ENCODE measurements at places on chromosomes 1 and 21. TPM values are rescaled to one million over a fixed set of nuclear protein-coding genes. Genes with fewer than 3 reads are reported as not detected.

GOLPH3L gene
- 19.1 TPM for total RNA-seq

SERINC2 gene
- total RNA-seq: 4.6 TPM

HSPB7 gene
- total RNA-seq: not detected

LRRC71 gene
- total RNA-seq: not detected

USH2A gene
- 0.02 TPM for total RNA-seq

C1orf210 gene
- 0.12 TPM for total RNA-seq

CLCA2 gene
- not detected for total RNA-seq

CD1D gene
- total RNA-seq: not detected

DNA sequence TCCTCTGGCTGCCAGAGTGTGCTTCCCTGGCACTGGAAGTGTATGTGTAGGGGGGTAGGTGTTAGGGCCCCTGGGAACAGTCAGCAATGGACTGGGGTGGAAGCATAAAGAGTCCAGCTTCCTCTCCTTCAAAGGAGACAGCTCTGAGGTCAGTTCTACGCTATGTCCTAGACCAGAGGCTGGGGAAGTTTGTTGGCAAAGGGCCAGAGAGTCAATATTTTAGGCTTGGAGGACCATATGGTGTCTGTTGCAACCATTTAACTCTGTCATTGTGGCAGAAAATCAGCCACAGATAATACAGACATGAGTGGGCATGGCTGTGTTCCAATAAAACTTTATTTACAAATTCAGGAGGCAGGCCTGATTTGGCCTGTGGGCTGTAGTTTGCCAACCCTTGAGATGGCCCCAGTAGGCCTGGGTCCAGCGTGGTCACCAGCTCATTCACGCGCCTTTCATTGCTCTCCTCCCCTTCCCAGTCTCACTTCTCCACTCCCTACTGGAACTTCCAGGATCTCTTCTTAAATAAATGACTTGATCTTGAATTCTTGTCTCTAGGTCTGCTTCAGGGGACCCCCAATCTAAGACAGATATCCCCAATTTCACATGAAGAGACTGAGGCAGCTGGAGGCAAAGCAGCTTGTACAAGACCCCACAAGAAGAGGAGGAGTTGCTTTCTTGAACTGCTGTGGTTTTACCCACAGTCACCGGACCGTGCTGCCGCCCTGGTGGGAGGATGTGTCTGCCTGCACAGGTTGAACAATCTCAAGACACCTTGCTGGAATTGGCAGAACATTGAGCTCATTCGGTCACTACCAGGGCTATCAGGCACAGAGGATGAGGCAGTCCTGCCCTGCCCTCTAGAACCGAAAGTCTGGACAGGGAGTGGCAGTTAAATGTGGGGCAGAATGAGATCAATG lies 162.4 kb upstream of the POU3F1 start:
- DNase-seq: no peak

DNA sequence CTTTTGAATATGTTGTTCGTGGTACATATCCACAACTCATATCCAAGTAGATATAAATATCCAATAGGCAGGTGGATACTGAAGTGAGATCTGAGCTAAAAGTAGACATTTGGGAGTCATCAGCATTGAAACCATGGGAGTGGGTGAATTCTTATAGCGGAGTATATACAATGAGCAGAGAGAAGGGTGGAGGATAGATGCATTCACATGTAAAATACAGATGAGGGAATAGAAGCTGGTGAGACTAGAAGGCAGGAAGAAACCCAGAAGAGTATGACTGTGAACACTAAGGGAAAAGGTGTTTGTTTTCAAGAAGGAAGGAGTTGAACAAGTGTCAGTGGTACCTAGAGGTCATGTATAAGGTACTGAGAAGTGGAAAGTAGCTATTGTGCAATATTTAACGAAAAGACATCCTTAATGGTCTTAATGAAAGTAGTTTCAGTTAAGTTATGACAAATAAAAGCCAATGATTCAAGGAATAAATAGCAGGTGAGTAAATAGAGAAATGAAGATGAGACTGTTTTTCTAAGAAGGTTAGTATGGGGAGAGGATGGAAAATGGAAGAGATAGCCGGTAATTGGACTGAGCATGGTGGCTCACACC lies 181.6 kb upstream of the CACYBP start:
- no peak for DNase-seq

DNA sequence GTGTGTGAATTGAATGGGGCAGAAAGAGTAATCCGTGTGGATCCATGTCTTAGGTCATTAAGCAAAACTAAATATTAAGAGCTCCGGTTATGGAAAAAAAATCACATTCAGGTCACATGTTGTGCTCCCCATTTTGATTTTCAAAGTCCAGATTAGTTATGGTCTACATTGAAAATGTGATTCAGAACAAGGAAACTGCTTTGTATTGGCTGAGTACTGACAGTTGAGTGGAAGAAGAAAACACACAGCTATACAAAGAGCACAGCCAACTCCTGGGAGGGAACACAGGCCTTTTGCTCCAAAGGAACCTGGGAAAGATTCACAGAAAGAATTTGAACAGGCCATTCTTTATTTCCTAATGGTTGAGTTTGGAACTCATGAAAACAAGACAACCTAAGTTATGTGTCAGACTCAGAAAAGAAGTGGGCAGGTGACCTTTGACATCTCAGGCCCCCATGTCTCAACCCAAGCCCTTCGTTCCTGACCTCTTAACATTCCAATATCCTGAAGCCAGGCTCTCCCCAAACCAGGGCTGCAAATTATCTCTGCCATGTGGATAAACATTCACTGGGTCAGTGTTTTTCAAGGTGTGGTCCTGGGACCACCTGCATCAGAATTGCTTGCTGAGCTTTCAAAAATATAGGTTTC lies 159.3 kb upstream of the LMO4 start:
- DNase-seq: no peak

- DNase-seq: no peak
Measured at GRCh38 chr1:198837278-198838021, 198.6 kb downstream of the PTPRC start.

DNA sequence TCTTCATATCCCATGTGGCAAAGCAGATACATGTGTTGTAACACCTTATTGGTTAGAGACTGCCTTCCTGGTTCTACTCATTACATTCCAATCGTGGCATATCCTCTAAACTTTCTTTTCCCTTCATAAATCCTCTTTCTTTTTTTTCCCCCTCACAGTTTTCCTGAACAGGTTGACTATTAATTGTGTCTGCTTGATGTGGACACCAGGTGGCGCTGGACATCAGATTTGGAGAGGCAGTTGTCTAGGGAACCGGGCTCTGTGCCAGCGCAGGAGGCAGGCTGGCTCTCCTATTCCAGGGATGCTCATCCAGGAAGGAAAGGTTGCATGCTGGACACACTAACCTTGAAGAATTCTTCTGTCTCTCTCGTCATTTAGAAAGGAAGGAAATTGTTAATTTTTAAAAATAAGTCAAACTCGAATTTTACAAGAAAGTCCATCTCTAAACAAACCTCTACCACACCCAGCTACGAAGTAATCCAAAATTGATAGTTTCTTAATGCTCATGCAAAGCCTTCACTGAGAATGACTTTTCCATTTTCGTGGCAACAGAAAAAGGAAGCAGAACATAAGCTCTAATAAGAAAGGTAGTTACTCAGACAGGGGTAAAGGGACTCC lies 59.4 kb upstream of the ASB17 start:
- peak; percentile 83 for DNase-seq

GRCh38 chr1:21594935-21595897 lies 73.9 kb downstream of the RAP1GAP start:
- DNase-seq: peak; percentile 38

DNA sequence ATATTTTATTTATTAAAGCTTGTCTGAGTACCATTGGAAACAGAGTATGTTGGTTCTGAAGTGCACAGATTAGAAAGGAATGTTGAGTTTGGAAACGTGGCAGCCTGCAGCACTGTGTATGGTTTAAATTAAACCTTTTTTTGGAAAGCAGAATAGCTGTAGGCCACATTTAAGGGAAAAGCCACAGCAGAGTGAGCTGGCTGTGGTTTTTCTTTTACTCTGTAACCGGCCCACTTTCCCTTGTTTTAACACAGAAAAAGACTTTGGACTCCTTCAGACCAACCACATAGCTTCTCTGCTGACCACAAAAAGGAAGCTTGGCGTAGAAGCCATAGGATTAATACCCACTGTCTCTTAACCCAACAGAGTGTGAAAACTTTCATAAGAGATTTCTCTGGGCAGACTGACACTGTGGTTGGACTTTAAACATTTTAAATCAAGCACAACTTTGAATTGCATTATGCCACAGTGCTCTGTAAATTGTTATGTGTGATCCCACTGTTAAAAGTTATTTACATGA lies 75.2 kb downstream of the NFIA start:
- no peak for DNase-seq

DNA sequence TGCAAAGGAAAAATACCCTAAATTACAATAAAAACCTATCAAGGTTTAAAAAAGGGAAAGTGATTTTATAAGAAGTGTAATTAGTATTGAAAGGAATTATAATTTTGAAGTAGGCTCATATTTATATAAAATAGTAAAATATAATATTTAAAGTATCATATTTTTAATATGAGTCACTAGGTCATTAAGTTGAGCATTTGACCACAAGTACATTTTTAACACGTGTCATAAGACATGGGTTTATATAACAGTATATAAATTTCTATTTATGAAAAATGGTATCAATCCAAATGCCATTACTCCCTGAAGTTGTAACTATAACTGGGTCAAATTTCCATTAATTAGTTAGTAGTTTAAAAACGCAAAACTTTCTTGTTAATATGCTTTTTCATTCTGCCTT lies 365.9 kb downstream of the COL11A1 start:
- DNase-seq: no peak

- no peak for DNase-seq
Measured at GRCh38 chr1:97340951-97341350, 579.9 kb downstream of the DPYD start.

DNA sequence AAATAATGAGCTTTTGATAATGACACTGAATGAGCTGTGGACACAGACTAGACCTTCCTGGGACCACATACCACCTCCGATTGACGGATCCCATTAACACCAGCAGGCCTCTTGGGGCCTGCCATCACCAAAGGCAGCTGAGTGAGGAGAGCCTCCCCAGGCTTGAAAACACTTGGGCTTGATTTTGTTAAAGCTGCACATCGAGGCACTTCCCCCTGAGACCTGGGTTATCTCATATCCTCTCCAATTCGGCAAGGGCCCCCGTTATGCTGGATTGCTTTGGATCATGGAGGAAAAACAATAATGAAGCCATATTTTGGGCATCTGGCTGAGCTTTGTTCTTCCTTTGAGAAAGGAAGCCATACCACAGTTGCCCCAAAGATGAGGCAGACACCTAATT lies 143.0 kb downstream of the AJAP1 start:
- DNase-seq: no peak

DNA sequence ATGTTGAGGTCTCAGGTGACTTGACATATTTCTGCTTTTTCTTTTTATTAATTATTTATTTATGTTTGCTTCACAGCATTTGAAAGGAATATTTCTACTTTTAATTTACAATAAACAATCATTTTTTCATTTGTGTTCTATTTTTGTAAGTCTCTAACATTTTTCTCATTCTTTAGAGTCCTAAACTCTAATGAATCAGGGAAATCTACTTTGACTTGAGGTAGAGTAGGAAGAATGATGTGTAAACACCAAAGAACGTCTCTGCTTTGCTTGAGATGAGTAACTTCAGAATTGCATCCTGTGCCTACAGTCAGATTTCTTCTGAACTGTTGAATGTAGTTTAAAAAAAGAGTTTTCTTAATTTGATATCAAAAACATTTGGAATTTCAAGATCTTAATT lies 65.2 kb downstream of the CNST start:
- DNase-seq: no peak

- DNase-seq: peak; percentile 62
Measured at GRCh38 chr1:201877877-201878401, 10.8 kb upstream of the SHISA4 start.

DNA sequence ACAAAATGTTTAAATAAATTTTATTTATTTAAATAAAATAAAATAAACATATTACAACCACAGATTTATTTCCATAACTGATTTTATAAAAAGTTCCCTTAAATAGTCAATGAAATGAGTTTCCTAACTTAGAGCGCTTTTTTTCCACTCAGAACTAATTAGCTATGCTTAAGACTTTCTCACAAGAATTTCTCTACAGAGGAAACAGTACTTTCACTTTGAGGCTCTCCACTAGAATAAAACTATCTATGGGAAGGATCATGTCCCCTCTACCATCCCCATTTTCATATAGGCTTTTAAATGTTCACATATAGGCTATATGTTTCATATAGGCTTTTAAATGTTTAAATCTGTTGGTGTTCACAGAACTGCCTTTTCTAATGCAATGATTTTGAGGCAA lies 40.0 kb upstream of the DPH5 start:
- DNase-seq: no peak

DNA sequence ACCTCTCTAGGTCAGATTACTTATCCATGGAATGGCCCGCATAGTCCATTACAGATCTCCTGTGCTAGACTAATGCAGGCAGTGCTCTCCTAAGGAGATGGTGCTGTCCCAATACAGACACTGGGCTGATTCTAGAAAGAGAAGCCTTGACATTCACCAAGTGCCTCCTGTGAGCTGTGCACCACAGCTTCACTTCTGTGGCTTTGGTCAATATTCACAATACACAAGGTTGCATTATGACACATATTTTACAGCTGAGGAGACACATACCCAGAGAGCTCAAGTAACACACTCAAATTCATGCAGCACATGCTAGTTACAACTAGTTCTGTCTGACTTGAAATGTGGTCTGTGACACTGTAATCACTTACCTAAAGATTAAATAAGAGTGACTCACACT lies 59.4 kb upstream of the LRRC8B start:
- no peak for DNase-seq

DNA sequence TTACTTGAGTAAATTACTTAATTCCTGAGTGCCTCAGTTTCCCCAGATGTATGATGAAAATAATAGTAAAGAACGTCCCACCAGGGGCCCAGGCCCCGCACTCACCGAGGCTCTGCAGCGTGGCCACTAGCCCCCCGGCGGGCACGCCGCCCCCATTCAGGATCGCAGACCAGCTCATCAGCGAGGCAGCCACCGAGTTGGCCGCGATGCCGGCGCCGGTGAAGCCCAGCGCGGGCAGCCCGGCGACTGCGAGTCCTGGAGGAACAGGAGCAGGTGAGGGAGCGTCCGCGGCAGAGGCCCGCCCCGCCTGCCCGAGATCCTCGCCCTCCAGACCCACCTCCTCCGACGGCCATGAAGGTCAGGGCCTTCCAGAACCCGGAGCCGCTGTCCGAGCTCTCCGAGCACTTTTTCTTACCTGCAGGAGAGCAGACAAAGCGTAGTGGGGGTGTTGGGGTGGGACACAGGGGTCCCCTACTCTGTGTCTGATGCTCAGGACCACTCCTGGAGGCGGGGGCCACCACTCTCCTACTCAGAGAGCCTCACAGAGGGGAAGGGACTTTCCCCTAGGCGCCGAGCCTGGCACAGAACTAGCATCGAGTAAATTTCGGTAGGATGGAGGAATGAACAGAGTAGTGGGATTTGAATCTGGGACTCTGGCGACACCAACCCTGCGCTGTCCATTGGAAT lies 3.7 kb downstream of the IFI6 start:
- no peak for DNase-seq

DNA sequence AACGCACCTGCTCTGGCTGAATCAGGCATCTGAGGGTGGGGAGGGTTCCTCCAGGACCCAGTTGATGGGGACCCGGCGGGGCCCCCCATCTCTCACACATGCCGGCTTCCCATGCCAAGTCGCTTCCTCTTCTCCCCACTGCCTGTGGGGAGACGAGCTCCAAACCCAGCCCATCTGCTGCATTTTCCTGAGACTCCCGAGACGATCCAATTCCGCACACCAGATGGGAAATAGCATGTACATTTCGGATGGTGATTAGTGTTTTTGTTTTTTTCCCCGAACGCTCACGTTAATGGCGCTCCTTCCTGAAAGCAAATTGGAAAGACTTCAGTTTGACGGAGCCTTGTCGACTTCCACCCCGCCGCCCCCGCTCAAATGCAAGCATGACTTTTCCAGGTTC lies 13.2 kb upstream of the GRIK3 start:
- no peak for DNase-seq

GRCh38 chr1:87575528-87575927 lies 246.8 kb downstream of the LMO4 start:
- DNase-seq: no peak
